ENCODE measurements at places on chromosomes 12 and 14.

GRCh38 chr12:27564612-27565213 is 40.7 kb downstream of the PPFIBP1 start:
- DNase-seq: no peak

- DNase-seq: peak; percentile 65
Measured at GRCh38 chr14:63737582-63738006, 9.7 kb upstream of the SGPP1 start.

- DNase-seq: no peak
Measured at GRCh38 chr14:24064091-24064795, 7.1 kb upstream of the CPNE6 start.

GRCh38 chr12:93274937-93275336 is 102.8 kb upstream of the NUDT4 start:
- no peak for DNase-seq

- peak; percentile 98 for DNase-seq
Measured at GRCh38 chr12:8026291-8026900, 6.1 kb upstream of the FOXJ2 start.

DNA sequence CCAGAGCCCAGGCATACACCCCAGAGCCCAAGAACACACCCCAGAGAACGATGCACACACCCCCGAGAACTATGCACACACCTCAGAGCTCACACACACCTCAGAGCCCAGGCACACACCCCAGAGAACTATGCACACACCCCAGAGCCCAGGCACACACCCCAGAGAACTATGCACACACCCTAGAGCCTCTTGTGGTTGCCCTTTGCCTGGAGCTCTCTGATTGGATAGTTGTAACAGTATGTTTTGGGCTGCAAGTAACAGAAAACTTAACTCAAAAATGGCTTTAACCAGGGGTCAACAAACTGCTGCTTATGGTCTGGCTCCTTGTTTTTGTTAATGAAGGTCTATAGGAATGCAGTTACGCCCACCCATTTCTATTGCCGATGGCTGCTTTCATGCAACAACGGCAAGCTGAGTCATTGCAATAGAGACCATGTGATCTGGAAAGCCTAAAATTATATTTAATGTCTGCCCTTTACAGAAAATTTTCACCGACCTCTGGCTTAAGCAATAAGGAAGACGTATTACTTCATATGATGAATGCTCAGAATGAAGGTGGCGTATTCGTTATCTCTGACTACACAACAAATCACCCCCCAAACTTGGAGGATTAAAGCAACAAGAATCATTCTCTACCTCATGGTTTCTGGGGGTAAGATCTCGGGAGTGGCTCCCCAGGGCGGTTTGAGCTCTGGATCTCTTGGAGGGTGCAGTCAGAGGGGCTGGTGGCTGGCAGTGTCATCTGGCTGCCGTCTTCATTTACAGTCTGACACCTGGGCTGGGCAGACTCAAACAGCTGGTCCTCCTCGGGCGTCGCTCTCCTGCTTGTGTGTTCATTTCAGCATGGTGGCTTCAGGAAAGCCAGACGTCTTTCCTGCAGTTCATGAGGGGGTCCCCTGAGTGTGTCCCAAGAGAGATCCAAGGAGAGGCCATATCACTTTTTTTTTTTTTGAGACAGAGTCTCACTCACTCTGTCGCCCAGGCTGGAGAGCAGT is 66.3 kb upstream of the NCOR2 start:
- DNase-seq: no peak

DNA sequence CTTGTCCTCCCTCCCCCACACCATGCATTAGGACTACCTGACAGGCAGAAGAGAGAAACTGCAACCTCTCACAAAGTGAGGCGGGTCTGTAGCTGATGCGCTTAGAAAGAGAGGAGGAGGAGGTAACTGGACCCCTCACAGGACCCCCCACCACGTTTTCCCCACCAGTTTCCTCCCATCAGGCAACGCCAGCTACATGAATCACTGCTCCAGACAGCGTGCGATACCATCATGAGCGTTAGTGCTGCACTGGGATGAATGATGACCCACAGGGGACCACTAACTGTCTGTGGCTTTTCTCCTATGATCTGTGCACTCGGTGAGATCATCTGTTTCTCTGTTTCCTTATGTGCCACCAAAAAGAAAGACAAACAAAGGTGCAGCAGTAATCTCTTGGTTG is 77.7 kb downstream of the KCNK10 start:
- DNase-seq: no peak

GRCh38 chr14:97993508-97994019 is 1196.4 kb downstream of the VRK1 start:
- no peak for DNase-seq

- peak; percentile 83 for DNase-seq
Measured at GRCh38 chr12:92143686-92144630, 1.7 kb downstream of the BTG1 start.

DNA sequence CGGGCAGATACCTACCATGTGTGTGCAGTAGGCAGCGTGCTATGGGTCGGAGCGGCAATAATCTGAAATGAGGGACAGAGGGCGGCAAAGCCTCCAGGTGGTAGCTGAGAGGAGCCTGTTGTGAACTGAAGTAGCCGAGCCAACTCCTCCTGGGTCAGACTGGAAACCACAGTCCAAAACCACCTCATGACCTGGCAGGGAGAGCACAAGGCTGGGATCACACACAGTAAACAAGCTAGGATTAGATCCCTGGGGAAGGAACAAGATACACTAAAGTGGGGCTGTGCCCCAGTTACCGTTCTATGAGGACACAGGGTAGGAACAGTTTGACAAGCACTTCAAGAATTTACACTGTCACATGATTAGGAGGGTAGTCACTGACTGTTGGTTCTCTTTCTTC is 49.0 kb downstream of the AREL1 start:
- DNase-seq: no peak

- DNase-seq: no peak
Measured at GRCh38 chr14:37599507-37600368, 4.3 kb downstream of the TTC6 start.

- no peak for DNase-seq
Measured at GRCh38 chr12:33267641-33268040, 172.0 kb downstream of the SYT10 start.

GRCh38 chr14:105878554-105878953 is 352.2 kb downstream of the TMEM121 start:
- DNase-seq: no peak

GRCh38 chr12:110639336-110640141 is 25.6 kb downstream of the TCTN1 start:
- DNase-seq: no peak

GRCh38 chr12:108046650-108047049 is 82.4 kb upstream of the WSCD2 start:
- DNase-seq: no peak

DNA sequence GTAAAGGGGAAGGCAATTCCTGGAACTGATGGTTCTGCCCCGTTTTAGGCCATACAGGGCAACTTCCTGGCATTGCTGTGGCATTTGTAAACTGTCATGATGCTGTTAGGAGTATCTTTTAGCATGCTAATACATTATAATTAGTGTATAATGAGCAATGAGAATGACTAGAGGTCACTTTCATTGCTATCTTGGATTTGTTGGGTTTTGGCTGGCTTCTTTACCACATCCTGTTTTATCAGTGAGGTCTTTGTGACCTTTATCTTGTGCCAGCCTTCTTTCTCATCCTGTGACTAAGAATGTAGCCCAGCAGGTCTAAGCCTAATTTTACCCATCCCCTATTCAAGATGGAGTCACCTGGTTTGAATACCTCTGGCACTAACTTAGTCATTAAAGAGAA is 51.2 kb downstream of the TESPA1 start:
- DNase-seq: no peak

DNA sequence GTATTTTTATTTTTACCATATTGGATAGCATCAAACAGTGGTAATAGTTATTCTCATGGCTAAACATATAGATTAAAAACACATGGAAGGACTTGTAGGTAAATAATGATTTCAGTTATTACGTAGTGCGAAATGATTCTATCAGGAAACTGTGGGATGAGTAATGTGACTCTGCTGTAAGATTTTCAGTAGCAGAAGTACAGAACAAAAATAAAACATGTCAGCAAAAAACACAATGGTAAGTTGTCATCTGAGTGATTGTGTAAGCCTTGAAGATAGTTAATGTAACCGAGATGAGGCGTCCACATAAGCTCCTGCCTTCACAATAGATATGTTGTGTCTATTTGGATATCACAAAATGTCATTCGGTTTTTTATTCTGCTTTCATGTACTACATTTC is 99.8 kb downstream of the BORCS5 start:
- DNase-seq: no peak

DNA sequence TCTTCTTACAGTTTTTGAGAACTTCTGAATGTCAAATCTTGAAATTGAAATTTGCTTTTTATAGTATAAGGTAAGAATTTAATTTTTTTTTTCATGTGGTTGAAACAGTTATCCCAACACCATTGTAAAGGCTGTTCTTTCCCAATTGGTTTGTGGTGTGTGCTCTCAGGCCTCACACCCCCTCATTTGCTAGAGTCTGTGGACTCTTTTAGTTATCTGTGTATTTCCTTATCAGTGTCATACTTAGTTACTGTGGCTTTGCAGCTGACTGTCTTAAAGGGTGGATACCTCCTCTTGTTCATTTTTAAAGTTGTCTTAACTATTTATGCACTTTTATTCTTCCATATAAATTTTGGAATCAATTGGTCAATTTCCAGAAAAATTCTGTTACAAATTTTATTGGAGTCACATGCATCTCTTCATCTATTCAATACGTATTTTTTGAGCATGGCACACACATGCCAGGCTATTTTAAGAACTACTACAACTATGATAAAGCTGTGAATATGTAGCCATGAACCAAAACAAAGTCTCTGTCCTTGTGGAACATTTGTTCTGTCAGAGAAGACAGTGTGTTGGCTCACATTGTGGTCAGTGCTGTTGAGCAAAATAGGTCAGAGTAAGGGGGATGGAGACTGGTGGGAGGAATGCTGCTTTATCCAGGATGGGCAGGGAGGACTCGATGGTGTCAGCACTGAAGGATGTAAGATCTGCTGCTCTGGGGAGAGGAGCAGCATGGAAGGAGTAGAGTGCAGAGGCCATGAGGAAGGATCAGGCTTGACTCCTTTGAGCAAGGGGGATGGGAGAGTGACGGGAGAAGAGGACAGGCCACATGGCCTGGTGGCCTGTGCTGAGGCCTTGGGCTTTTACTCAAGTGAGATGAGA is 24.1 kb downstream of the FGF23 start:
- DNase-seq: no peak

GRCh38 chr12:1890810-1891209 is 27.6 kb downstream of the CACNA2D4 start:
- DNase-seq: no peak

GRCh38 chr14:69493038-69493437 is 8.5 kb downstream of the PLEKHD1 start:
- no peak for DNase-seq

DNA sequence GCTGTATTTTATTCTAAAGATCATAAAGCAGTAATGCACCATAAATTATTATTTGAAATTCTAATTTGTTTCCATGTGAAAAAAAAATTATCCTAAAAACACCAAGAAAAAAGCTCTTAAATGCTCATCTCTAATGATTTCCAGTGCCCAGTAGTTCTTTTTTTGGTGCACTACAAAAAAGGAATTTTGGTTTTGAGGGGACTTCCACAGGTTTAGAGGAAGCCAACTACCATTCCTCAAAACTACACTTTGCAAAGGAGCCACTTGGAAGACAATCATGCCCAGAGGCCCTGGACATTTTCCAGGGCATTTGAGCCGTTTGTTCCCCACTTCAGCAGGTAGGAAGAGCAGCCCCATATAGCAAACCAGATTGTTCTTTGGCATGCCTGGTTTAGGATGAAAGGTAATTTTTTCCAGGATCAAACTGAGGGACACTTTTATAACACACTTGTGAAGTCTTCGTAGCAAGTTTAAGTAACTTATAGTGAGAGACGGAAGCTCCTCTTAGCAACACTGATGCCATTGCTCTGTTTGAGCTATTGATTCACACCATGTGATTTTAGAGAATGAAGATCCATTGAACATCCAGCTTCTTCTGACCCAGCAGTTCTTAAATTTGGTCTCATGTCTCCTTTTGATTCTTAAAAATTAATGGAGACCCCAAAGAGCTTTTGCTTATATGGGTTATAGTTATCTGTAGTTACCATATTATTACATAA is 187.9 kb downstream of the ETV6 start:
- DNase-seq: no peak

GRCh38 chr14:38208618-38209562 is 1.2 kb downstream of the SSTR1 start:
- no peak for DNase-seq

- DNase-seq: no peak
Measured at GRCh38 chr12:131591136-131591535, 119.8 kb upstream of the SFSWAP start.

DNA sequence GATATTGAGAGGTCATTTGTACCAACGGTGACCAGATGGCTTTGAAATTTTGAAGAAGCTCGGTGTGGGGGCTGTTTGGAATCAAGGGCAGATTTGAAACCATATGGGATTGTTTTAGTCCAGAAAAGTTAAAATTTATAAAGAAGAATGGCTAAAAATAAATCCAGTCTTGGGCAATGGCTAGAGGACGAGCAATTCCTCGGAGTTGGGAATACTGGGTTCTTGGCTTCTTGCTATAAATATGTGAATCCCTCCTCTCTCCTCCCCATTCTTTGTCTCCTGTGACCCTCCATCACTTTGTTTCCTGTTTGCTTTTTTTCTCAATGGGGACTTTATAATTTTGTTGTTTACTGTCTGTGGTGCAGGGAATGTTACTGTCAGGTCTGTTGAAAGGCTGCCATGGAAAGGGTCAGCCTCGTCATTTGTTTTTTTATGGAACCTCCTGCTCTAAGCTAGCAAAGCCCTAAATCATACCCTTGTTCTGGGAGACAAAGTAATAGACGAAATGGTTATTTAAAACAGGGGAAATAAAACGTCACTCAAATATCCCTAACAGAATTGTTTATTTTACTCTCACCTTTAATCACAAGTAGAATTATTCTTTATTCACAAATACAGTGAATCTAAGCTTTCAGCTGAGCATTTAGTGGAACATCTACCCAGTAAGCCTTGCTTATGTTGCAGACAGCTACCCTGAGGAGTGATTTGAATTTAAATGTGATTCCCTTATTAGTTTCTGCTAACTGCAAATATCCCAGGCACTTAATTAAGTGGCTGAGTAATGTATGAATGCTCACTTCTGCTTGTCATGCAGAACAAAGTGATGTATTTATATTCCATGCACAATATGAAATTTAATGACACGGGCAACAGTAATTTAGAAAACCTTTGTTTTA is 273.1 kb upstream of the NOVA1 start:
- no peak for DNase-seq

DNA sequence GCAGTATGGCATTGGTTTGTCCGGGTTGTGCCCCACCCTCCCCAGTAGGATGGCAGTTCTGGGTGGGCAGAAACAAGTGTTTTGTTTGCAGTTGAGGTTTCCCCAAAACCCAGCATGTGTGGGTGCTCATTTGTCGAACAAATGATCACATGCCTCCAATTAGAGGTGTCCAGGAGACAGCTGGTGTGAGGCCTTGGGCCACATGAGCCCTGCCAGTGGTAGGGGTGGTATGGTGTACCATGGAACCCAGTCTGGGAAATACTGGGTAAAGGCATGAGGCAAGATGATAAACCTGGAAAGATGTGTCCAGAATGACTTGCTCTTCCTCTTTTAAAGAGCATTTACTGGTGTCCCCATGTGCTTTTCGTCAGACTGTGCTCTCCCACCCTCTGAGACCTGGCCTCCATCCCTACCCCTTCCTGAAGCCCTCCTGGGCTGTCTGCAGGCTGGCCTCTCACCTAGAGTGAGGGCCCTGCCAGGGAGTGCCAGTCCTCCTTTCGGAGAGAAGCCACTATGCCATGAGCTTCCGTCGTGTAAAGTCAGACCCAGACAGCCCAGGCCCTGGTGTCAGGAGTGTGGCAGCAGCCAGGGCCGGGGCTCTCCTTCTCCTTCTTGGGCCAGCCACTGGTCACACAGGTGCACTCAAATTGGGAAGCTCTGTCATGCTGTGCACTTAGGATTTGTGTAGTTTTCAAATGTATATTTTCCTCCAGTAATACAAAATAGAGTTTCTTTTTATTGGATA is 17.6 kb downstream of the ANKRD9 start:
- no peak for DNase-seq
